Neural crest cell (in vitro differentiated cells): ENCODE measurements at places on chromosomes 12 and 14.

- DNase-seq: no peak
These were observed 4.9 kb upstream of the GPR132 start for GRCh38 chr14:105069871-105070759.

DNA sequence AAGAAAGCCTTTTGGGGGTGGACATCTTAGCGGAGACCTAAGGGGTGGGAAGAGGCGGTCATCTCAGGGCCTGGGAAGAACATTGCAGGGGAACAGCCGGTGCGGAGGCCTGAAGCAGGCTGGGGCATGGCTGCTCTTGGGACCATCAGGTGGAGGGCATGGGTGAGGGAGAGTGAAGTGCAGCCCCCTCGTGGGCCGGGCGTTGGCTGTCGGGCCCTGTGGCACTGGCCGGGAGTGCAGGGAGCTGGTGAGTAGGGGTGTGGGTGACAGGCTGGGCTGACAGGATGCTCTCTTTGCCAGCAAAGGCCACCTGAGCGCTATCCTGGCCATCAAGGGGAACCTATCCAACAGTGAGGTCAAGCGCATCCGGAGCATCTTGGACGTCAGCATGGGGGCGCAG, 11.7 kb downstream of the TNFAIP2 start:
- DNase-seq: no peak

- no peak for DNase-seq
These were observed 21.0 kb downstream of the PAH start for GRCh38 chr12:102896067-102896466.

DNA sequence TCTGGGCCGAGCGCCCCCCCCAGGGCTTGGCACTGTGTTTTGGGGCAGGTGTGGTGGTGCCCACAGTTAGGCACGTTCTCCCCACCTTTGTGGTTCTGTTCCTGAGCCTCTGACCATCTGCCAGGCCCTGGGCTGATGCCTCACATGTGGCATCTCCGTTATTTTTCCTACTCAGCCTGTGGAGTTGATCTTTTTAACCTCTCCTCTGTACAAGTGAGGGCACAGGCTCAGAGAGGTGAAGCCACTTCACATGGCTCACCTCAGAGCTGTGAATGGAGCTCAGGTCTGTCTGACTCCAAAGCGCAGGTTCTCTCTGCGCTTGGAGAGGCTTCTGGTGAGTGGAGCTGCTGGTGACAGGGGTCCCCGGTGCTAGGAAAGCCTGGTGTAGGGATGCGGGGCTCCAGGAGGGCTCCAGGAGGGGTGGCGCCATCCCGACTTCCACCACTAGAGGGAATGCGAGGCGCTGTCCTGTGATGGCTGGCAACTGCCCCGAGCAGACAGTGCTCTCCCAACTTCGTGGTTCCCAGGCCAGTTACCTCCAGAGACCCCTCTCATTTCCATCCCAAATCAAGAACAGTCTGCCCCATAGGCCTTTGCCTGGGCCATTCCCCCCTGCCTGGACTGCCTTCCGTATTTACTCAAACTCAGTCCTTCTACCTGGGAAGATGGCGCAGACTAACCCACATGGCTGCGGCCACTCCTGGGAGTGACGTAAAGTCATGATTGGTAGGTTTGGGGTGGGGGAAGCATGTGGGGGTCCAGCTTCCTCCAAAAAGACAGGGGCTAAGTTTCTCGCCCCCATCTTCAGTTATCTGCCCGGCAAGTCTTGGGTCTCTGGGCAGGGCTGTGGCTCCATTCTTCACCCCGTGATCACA, 9.9 kb downstream of the BCL7A start:
- DNase-seq: peak; percentile 67

- DNase-seq: no peak
These were observed at the start of gene SERPINA4 for GRCh38 chr14:94560751-94561655. Gene SERPINA4, plus strand, starts transcription at chr14:94561442. Its CDS starts 2,041 bp downstream, at chr14:94563483.

DNA sequence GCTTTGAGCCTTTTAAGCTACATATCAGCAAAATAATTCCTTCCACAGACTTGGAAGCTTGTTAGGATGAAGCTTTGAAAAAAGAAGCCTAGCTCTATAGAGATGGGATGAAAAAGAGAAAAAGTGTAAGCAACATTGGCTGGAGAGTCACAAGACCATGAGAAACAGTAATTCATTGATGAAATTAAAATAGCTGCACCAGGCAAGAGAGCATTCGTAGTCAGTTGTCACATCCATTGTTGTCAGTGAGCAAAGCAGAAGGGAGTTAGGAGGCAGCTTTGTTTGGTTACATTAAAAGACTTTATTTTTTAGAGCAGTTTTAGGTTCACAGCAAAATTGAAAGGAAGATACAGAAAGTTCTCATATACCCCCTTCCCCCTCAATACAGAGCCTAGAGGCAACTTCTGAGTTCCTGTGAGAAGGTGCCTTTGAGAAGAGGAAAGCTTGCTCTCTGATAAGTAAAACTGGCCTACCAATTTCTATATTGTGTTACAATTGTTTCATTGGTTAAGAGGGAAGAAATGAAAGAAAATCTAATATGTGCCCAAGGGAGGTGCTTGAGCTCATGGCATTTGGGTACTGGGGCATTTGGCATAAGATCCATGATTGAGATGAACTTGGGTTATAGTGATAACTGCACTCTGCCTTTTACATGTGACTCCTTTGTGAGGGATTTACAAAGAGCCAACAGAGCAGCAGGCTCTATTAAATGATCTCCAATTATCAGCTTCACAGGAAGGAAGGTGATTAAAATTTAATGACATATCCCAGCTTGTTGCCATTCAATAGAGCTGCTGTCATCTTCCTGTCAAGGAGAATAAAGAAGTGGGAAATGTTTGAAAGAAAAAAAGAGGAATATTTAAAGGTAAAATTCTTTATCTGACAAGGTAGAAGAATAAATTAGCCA, 361.3 kb upstream of the TMTC1 start:
- no peak for DNase-seq

- no peak for DNase-seq
These were observed 11.6 kb upstream of the NEK9 start for GRCh38 chr14:75138492-75138891.

GRCh38 chr12:114174326-114174725, 208.2 kb upstream of the RBM19 start:
- no peak for DNase-seq

- DNase-seq: no peak
These were observed 92.9 kb downstream of the FAR2 start for GRCh38 chr12:29241821-29242591.

DNA sequence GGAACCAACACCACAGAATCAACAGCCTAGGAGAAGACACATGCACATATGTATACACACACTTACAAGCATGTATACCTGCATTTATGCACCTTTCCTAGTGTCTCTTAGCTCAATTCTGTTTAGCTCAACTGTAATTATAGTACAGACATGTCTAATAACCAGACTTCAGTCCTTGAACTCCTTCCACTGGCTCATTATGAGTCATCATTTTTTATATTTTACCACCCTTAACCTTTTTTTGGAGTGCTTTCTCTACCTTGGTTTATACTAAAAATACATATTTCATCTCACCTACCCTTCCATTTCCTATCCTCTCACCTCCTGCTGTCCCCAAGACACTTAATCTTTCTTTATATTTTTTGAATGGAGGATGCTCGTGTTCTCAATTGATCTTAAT, 110.4 kb downstream of the ARID2 start:
- no peak for DNase-seq

DNA sequence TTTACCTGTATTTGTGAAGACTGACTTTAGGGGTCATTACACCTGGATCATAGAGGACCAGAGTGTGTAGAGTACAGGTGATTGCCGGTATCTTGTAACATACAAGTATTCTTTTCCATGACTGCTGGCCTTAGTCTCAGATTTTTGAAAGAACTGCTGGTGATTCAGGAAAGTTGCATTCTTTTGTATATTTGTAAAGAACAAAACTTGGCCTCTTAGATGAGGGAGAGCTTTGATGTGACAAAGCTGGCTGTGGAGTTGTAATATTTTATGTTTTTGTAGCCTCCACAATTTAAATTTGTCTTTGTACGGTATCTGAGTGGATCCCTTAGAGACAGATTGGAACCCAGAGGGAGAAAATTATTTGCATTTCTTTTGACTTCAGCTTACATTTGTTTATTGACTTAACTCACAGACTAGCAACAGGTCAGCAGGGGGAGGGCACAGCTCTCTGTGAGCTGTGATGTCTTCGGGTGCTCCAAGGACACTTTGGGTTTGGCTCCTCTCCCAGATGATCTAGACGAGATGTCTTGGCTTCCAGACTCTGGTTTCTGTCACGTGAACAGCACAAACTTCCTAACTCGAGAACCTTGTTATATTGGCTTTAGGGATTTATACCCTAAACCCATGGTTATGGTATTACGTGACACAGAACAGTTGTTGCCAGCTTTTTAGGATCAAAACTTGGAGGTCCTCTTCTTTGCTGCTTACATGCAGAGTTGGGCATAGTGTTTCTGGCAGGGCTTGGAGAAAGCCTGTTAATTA, 65.9 kb downstream of the DAAM1 start:
- DNase-seq: no peak

DNA sequence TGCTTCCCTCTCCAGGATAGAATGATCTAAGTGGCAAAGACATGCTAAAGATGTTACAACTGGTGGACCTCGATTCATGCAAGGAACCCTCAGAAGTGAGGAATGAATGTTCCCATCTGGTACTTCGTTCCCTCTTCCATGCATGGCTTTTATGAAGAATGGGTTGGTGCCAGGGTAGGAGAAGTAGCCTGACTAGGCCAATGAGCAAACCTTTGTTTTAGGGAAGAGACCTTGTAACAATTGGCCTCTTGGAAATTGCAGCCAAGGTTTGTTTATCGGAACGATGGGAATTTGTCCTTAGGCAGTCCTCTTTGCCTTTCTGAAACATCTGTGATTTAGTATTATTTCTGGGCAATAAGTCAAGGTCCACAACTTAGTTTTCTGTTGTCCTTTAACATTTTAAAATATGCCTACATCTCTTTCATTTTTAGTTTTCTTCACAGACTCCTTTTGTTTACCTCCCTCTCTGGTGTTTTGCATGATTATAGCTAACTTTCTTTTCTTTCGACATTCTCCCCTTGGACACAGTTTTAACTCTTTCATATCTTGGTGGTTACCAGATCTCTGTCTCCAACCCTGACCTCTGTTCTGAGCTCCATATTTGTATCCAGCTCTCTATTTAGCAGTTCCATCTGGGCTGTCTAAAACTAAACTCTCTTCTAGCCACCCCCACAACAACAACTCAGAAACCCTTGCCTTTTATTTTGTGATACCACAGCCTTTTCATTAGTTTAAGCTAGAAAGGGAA, 70.0 kb downstream of the DIP2B start:
- DNase-seq: no peak

GRCh38 chr12:108855284-108856169, 1.9 kb downstream of the SSH1 start:
- no peak for DNase-seq

GRCh38 chr14:94989946-94990345, 167.4 kb downstream of the DICER1 start:
- DNase-seq: no peak

DNA sequence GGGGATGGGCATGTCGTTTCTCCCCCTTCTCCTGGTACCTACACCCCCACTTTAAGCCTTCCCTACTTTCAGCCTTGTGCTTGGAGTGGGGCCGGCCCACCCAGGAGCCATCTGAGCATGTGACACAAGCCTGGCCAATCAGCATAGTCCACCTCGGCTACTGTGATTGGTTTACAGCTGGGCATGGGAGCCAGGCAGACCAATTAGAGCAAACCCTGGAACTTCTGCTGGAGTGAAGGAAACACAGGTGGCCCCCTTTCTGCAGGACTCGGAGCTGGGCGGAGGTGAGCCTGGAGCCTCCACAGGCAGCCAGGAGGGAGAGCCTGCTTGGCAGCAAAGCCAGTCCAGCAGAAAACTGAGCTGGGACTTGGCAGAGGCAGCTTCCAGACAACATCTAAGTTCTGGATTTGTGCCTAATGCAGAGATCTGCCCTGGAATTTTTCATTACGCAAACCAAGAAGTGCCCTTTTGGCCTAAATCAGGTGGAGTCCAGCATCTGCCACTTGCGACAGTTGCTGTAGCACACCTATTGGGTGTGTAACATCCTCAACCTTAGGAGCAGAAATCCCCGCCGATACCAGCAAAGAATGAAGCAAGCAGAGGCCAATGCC, 59.5 kb downstream of the SCARB1 start:
- DNase-seq: no peak

DNA sequence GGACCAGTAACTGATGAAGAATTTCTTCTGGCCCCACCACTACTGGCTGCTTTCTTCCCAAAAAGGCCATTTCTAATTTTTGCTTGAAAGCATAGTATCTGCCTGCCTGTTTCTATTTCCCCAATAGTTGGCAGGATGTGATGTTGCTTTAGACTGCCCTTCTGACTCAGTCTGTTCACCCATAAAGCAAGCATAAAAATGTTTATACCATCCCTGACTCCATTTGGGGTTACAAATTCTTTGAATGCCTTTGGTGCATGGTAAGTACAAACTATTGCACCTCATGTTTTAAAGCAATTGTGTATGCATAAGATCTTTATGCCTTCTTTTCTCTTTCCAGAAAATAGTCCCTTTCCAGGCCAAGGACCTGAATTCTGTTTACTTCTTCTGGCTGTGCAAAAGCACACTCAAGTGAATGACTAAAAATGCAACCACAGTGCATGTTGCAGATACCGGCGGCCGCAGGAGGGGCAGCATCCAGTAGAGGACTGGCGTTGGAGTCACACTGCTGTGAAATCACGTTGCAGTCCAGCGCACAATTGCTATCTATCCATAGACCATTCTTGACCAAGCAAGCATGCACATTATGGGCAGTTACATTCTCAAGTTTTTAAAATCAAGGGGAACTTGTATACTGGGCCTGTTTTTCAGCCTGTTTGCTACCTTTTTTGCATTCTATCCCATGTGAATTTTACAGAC, 82.4 kb downstream of the SLC5A8 start:
- DNase-seq: no peak

- no peak for DNase-seq
These were observed 374.4 kb downstream of the DPF3 start for GRCh38 chr14:72519543-72519942.

- DNase-seq: no peak
These were observed 83.9 kb downstream of the ADCK1 start for GRCh38 chr14:77883847-77884238.

DNA sequence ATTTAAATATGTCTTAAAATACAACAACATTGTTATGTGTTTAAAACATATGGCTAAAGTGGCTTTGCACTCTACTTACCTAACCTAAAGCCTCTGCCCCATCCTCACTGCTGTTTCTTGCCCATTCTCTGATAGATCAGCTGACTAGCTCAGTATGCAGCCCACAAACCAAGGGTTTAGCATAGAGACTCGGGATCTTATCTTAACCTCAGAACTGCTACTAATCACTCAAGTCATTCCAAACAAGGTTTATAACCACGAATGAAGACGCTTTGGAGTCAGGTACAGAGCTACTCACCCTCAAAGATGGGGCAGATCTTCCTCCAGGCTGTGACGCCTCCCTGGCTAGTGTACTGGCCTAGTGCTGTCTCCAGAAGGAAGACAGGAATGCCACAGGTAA, 19.3 kb downstream of the SLC6A13 start:
- DNase-seq: no peak

- no peak for DNase-seq
These were observed 700 bp downstream of the PRKAG1 start for GRCh38 chr12:49017891-49018260.

- no peak for DNase-seq
These were observed 47.8 kb upstream of the PDE3A start for GRCh38 chr12:20320552-20320951.
